ENCODE measurements at places on chromosomes 3 and 15.

DNA sequence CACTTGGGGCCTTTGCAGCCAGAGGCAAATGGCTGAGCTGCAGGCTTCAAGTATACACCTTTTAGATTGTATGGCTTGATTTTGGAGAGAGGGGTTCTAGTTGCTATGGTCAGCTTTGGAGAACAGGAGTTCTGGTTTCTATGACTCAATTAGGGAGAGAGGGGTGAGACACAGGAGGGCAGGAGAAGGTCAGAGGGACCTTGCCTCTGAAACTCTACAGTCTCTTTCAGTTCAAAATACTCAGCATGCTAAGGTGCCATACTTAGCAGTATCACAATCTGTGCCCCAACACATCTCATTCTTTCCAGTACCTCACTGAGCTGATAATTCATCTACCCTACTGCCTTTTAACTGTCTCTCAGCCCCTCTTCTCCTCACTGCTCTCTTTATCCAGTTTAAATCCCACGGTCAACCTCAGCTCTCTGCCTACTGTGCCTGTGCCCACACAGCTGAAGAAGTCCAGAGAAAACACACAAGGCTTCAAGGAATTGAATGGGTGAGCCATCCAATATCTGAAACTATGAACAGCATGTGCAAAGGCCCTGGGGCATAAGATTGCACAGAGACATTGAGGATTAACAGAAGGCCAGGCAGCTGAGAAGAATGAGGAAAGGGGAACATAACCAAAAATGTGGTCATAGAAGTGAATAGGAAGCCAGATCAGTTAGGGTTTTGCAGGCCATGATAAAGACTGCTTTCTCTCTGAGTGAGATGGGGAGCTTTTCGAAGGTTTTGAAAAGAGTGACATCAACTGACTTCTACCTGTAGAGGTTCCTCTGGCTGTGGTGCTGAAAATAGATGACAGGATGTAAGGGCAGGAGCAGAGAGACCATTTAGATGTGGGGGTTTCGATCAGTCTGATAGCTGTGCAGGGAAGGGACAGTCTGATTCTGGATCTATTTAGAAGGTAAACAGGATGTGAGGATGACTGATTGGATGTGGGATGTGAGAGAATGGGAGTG lies 54.5 kb upstream of the C3orf80 start:
- no peak for DNase-seq

DNA sequence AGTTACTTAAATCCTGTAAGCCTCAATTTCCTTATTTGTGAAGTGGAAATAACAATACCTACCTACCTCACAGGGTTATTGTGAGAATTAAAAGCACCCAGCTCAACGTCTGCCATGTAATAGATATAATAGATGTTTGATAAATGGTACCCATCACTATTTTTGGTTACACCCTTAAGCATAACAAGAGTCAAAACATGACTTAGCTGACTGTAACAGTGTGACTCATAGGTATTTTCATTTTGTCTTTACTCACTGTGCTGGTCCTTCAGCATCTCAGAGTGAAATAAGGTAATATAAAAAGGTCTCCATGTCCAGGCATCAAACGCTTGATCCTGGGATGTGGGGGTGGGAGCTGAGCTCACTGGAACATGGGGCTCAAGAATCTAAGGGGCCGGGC lies 3.1 kb downstream of the CPLX3 start:
- no peak for DNase-seq

DNA sequence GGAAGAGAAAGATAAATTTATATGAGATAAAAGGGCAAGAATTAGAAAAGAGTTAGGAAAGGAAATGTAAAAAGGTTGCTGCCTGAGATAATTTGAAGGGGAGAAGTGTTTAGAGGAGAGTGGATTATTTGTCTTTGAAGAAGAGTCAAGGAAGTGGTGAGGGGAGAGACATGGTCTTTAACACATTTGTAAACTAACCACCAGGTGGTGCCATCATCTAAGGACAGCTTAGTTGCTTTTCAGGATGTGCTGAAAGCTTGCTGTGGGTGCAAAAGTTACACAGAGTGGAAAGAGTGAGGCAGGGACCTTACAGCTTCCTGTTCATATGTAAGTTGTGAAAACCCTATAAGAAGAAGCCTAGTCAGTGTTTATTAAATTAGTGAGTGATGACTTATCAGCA lies 114.1 kb upstream of the DNAJC19 start:
- DNase-seq = no peak

- DNase-seq = no peak
Measured at GRCh38 chr15:31314380-31314779, 12.3 kb upstream of the KLF13 start.

DNA sequence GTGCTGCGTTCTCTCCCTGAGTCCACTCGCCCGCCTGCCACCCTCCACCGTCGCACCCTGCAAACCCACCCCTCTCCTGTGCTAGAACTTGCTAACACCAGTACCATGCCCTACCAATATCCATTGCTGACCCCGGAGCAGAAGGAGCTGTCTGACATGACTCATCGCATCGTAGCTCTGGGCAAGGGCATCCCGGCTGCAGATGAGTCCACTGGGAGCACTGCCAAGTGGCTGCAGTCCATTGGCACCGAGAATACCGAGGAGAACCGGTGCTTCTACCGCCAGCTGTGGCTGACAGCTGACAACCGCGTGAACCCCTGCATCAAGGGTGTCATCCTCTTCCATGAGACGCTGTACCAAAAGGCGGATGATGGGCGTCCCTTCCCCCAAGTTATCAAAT lies 4.9 kb upstream of the ALAS1 start:
- DNase-seq = no peak

- peak; percentile 62 for DNase-seq
Measured at GRCh38 chr3:72997421-72997961, 880 bp downstream of the PPP4R2 start.

DNA sequence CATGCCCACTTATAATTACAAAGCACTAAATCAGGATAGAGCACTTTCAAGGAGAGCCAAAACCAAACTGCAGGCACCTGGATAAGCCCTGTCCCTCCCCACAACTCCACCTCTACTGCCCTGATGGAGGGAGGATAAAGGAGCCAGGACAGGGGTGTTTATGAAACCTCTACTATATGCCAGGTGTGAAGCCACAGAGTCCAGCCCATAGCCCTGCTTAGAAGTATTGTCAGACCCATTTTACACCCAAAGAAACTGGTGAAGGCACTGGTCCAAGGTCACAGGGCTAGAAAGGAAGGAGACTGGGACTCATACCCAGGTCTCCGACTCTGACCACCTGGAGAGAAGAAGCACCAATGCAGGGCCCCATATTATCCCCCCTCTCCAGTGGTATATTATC lies 48.7 kb downstream of the SH3BP5 start:
- DNase-seq = no peak

DNA sequence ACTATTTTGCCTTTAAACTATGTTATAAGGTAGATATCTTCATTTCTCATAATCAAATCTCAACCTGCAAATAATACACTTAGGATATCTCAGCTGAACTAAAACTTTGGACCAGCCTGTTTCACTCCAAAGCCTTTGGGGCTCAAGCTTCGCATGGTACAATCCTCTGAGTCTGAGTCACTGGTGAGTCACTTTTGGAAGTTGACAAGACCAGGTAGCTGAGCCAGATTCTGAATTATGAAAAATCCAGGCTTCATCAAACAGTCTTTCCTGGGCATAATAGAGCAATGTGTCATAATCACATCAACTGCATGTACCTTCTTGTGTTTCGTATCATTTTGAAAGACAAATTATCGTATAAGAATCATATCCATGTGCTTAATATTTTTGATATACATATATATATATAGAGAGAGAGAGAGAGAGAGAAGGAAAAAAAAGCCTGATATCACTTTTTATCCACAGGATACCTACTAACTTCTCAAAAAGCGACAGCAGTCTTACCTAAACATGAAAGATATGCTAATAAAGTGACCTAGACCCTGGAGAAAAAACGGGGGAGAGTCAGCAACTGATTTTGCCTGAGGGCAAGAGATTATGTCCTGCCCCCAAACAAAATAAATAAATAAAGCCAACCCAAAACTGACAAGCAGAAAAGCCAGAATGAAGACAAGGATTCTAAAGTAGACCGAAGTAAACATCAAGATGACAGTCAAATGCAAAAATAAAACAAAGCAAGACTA lies 263.9 kb upstream of the TGFBR2 start:
- DNase-seq = no peak

- no peak for DNase-seq
Measured at GRCh38 chr3:18703798-18704197, 278.7 kb upstream of the SATB1 start.

DNA sequence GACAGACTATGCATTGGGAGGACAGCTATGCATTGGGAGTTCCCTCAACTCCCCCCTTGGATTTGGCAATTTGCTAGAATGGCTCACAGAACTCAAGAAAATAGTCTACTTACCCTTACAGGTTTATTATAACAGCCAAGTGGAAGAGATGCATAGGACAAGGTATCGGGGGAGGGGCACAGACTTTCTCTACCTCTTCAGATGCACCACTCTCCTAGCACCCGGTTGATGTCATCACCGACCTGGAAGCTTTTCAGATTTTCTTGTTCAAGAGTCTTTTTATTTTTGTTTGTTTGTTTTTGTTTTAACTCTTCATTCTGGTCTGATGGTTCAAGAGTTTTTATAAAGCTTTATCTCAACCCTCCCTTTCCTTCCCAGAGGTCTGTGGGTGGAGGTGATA lies 20.7 kb upstream of the ADAMTS9 start:
- no peak for DNase-seq

GRCh38 chr15:57572468-57572867 lies 19.2 kb upstream of the MYZAP start:
- DNase-seq = no peak

DNA sequence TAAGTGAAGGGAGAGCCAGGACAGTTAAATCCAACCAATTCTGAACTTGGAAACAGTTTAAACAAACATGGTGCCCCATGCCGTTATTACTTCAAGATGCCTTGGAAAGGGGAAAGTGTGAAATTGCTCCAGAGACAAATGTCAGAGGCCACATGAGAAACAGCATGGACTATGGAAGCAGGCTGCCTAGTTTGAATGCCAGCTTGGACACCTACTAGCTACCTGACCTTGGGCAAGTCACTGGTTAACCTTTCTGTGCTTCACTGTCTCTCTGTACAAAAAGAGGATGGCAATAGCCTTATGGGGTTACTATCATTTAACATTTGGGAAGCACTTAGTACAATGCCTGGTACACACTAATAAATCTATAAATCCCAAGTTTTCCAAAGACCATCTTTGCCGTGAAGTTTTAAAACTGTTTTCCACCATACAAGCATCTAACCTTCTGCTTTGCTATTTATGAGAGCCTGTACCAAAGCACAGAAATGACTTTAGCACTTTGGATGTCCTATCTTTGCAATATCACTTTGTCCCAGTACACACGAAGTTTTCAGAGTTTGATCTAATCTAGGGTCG lies 8.3 kb upstream of the TOPBP1 start:
- no peak for DNase-seq

DNA sequence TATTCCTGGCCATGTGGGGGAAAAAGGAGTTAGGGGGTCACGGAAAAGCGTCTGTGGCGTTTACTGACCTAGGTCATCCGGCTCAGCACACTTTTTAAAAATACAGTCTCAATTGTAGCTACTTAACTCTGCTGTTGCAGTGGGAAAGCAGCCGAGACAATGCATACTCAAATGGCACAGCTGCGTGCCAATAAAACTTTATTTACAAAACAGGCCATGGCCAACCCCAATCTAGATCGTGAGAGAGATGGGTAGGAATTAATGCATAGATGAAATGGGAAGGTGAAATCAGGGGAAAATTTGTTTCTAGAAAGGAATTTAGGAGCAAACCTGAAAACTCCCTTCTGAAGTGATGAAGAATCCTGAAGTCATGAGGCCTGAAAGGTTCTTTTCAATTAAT lies 22.0 kb upstream of the FRMD4B start:
- no peak for DNase-seq

DNA sequence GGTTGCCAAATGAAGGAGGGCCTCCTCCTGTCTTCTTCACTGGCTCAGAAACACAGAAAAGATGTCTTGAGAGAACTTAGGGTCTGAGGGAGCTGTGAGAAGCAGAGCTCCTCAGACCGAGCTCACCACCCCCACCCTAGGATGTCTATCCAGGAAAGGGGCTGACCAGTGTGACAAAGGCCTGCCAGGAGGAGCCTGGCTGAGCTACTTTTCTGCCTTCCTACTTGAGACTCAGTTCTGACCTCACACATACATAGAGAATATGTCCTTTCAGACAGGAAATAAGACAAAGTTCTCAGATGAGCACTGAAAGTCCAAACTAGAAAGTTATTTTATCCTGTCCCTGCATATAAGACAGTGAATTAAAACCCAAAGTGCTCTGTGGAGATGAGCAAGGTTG lies 54.5 kb downstream of the KIF9 start:
- no peak for DNase-seq
